ENCODE measurements at places on chromosomes 6 and 20. TPM values are rescaled to one million over a fixed set of nuclear protein-coding genes. Genes with fewer than 3 reads are reported as not detected.

DNA sequence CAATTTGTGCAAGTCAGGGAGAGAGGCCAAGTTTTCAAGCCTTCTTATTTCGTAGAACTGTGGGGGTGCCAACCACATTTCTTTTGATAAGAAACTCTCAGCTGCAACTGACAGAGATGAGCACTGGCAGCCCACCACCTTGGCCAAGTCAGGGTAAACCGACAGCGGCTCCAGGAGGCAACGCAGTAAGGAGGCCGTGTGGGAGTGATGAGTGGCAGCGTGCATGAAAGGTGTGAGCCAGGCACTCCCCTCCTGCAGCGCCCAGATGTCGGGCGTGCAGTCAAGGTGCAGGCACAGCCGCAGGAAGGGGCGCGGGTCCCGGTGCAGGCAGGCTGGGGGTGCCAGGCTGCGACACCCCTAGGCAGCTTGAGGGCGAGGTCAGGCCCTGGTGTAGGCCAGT, 49.2 kb upstream of the HDAC2 start:
- no peak overlapping the region for H3K4me3 ChIP-seq
- no peaks in the 10 kb centered on the region for H3K4me1 ChIP-seq
- DNase-seq, result no peak
- H3K27me3 ChIP-seq, result no peaks in the 10 kb centered on the region

- no peak overlapping the region for H3K27ac ChIP-seq
- H3K36me3 ChIP-seq, result no peaks in the 10 kb centered on the region
- no peak overlapping the region for H3K4me3 ChIP-seq
- no peaks in the 10 kb centered on the region for H3K4me1 ChIP-seq
Measured at GRCh38 chr6:53154071-53154470, 5.4 kb upstream of the GCM1 start.

DNA sequence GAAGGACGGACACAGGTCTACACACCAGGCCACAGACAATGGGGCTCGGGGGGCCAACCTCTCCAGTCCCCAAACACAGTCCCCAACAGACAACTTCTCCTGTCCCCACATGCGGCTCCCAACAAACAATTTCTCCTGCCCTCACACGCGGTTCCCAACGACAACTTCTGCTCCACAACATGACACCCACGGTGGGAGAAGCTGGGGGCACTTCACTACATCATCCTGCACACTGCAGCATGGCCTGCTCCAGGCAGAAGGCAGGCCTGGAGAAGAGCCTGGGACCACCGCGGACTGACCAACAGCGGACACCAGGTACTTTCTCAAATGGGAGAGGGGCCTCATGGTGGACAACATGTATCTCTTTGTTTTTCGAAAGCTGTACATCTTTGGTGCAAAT, 6.7 kb downstream of the TAF4 start:
- DNase-seq, result no peak
- peaks cover 12% of the 10 kb centered on the region for H3K4me1 ChIP-seq
- H3K36me3 ChIP-seq, result no peaks in the 10 kb centered on the region

DNA sequence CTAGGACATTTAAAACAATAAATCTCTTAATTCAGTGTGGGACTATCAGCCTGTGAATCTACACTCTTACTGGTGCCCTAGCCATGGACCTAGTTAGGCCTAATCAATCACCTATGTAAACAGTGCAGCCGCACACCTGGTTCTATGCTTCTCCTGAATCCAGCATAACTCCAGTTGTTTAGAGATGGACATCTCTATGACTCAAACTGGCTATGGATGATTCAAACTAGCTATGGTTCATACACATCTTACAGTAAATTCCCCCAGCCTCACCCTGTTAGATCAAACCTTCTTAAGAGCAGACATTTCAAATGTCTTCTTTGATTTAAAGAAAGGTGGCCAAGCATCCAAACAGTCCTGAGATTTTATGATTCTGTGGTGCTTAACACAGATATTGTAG, 34.7 kb downstream of the SLC35B3 start:
- no peak overlapping the region for H3K27ac ChIP-seq
- H3K4me3 ChIP-seq, result no peak overlapping the region
- no peak for DNase-seq
- no peaks in the 10 kb centered on the region for H3K4me1 ChIP-seq
- H3K36me3 ChIP-seq, result no peaks in the 10 kb centered on the region

GRCh38 chr6:68973066-68973465, 338.0 kb downstream of the ADGRB3 start:
- no peaks in the 10 kb centered on the region for H3K4me1 ChIP-seq
- no peaks in the 10 kb centered on the region for H3K27me3 ChIP-seq
- DNase-seq, result no peak

DNA sequence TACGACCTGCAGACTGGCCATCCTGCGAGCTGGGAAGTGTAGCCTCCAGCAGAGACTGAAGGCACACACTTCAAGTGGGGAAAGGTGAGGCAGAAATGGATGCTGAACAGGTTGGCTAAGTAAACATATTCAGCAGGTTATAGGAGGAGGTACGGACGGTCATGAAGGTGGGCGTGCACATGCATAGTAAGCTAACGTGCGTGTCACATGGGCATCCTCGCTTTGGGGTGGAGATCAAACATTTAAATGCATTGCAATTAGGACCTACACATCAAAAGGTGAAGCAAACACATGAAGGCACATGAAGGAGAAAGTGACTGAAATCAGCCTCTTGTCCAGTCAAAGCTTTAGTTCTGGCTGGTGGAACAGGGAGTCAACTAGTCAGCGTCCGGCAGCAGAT, 305.6 kb upstream of the EXOC2 start:
- no peak for DNase-seq
- no peaks in the 10 kb centered on the region for H3K36me3 ChIP-seq
- no peaks in the 10 kb centered on the region for H3K27me3 ChIP-seq
- H3K27ac ChIP-seq, result no peak overlapping the region
- no peak overlapping the region for H3K4me3 ChIP-seq
- no peaks in the 10 kb centered on the region for H3K4me1 ChIP-seq

GRCh38 chr6:125201961-125202729, 48.6 kb downstream of the TPD52L1 start:
- peak overlapping the region; percentile 53 for H3K27ac ChIP-seq
- H3K27me3 ChIP-seq, result no peaks in the 10 kb centered on the region
- no peaks in the 10 kb centered on the region for H3K36me3 ChIP-seq
- H3K4me1 ChIP-seq, result peaks cover 41% of the 10 kb centered on the region
- H3K4me3 ChIP-seq, result no peak overlapping the region

DNA sequence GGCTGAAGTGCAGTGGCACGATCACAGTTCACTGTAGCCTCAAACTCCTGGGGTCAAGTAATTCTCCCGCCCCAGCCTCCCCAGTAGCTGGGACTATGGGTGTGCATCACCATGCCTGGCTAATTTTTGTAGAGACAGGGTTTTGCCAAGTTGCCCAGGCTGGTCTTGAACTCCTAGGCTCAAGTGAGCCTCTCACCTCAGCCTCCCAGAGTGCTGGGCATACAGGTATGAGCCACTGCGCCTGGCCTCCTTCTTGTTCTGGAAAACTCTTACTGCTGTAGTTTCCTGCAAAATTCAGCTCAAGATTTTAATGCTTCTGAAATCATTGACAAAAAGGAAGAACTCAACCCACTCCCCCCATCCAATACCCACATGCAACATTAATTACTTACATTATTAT, 21.9 kb upstream of the KCNG1 start:
- no peaks in the 10 kb centered on the region for H3K36me3 ChIP-seq
- no peak overlapping the region for H3K27ac ChIP-seq
- H3K4me1 ChIP-seq, result no peaks in the 10 kb centered on the region
- no peaks in the 10 kb centered on the region for H3K27me3 ChIP-seq

DNA sequence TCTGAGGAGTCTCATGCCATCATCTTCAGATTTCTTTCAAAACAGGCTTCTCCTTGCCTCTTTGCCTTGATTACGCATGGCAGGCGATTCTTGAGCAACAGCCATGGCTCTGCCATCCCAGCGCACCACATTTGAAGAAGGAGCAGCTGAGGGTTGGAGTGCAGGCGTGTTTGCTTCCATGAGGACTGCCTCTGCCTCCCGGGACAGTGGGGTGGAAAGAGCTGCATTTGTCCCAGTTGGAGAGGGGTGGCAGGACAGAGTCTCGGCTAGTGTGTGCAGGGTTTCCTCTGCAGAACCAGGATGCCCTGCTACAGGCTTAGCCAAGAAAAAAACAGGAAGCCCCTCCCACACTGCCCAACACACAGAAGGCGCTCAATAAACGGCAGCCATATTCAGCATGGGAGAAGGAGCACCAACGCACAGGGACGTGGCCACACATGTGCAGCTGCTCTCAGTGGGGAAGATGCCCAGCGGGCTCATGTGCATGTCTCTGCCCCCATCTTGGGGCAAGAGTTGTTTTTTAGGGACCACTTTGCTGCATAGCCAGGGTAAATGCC, 36.6 kb downstream of the IRF4 start:
- H3K4me3 ChIP-seq, result no peak overlapping the region
- H3K27me3 ChIP-seq, result no peaks in the 10 kb centered on the region

DNA sequence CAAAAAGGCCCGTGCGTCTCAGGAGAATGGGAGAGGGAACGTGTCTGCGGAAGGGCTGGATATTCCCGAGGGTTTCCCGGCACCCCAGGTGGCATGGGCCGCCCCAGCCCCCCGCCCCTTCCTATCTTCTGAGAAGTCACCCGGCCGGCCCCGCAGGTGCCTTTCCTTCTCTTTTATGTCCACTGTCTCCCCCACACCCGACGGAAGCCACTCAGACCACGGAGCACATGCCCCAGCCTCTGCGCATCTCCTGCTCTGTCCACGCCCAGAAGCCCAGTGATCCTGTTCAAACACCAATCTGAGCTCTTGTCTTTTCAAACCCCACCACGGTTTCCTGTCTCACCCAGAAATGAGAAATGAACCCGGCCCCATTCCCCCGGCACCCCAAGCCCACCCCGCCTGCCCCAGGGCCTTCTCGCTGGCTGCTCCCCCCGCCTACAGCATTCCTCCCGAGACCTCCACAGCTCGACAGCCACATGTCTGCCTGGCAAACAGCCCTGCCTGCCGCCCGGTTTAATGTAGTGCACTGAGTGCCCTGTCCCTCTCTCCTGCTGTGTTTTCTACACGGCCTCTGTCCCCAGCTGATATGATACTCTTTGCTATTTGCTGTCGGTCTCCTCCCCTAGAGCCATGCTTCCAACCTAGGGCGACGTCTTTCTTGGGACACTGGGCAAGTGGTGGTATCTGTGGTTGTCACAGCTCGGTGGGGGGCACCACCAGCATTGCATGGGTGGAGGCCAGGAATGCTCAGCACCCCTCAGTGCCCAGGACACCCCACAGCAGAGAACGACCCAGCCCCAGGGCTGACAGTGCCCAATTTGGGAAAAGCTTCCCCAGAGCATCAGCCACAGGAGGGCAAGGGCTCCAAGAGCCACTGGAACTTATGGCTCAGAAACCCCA, 182.7 kb downstream of the TAF4 start:
- H3K4me1 ChIP-seq, result no peaks in the 10 kb centered on the region
- no peaks in the 10 kb centered on the region for H3K36me3 ChIP-seq
- DNase-seq, result no peak
- no peak overlapping the region for H3K4me3 ChIP-seq
- H3K27me3 ChIP-seq, result no peaks in the 10 kb centered on the region

DNA sequence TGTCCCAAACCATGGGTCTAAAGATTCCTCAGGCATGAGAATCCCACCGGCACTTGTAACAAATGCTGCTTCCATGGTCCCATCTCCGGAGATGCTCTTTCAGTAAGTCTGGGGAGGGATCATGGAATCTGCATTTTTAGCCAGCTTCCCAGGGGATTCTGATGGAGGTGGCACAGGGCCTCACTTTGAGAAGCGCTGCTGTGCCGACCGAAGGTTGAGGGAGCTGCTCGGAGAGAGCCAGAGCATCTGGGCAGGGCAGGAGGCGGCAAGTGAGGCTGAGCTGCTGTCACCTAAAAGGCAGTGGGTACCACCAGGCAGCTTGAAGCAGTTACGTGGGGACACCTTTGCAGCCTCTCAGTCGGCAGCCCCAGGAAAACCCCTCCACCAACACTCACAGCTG, 100.2 kb upstream of the CDYL start:
- no peaks in the 10 kb centered on the region for H3K27me3 ChIP-seq
- H3K4me3 ChIP-seq, result no peak overlapping the region
- no peak overlapping the region for H3K27ac ChIP-seq
- peaks cover 16% of the 10 kb centered on the region for H3K4me1 ChIP-seq
- no peaks in the 10 kb centered on the region for H3K36me3 ChIP-seq

DNA sequence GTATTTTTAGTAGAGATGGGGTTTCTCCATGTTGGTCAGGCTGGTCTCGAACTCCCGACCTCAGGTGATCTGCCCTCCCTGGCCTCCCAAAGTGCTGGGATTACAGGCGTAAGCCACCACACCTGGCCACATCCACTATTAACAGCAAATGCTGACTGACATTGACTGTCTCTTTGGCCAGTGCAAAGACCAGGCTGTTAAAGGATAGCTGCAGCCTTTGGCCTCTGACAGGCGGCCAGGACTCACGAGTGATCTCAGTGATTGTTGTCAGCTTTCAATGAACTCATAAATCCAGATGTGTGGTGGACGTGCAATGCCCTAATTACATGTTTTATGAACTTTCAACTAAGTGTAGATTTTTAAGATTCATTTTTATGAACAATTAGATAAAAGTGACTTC, 174.4 kb upstream of the EXOC2 start:
- no peak overlapping the region for H3K4me3 ChIP-seq
- H3K36me3 ChIP-seq, result no peaks in the 10 kb centered on the region
- no peak for DNase-seq
- H3K4me1 ChIP-seq, result no peaks in the 10 kb centered on the region
- H3K27ac ChIP-seq, result no peak overlapping the region

DNA sequence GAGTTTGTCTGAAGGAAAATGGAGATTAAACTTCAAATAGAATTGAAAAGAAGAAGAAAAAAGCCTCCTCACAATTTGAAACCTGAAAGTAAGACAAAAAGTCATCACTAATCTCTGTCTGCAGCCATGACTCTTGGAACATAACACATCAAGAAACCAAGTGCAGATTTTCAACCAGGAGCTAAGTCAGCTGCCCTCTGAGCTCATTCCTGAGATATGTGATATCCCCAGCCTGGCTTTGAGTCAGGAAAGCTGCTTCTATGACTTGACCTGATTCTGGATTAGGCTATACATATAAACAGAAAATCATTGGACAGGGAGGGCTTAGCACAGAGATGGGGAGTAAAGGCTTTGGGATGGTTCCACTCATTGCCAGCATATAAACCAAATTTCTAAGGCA, 891.4 kb downstream of the TFAP2A start:
- no peaks in the 10 kb centered on the region for H3K4me1 ChIP-seq
- no peak for DNase-seq
- no peak overlapping the region for H3K27ac ChIP-seq
- no peaks in the 10 kb centered on the region for H3K36me3 ChIP-seq
- H3K4me3 ChIP-seq, result no peak overlapping the region

The UFL1 gene
- total RNA-seq, result 17.2 TPM

The PLN gene
- 382 TPM for total RNA-seq

The FABP7 gene
- not detected for total RNA-seq

The BIRC7 gene
- total RNA-seq, result not detected

The C6orf141 gene
- 0.42 TPM for total RNA-seq

The PRND gene
- total RNA-seq, result not detected

The LTB gene
- total RNA-seq, result not detected

Data from thoracic aorta (tissue), 2 donors.